ENCODE measurements at places on chromosomes 2 and 18. TPM values are rescaled to one million over a fixed set of nuclear protein-coding genes. Genes with fewer than 3 reads are reported as not detected.

The ALK gene
- 0.42 TPM for total RNA-seq

- H3K4me3 ChIP-seq, result no peak overlapping the region
- no peaks in the 10 kb centered on the region for H3K27me3 ChIP-seq
- no peak overlapping the region for H3K27ac ChIP-seq
- no peak for DNase-seq
- no peaks in the 10 kb centered on the region for H3K4me1 ChIP-seq
These were observed 24.9 kb upstream of the TTR start for GRCh38 chr18:31566576-31567306.

- H3K36me3 ChIP-seq, result no peaks in the 10 kb centered on the region
- DNase-seq, result no peak
- no peaks in the 10 kb centered on the region for H3K4me1 ChIP-seq
- no peak overlapping the region for H3K27ac ChIP-seq
- no peaks in the 10 kb centered on the region for H3K27me3 ChIP-seq
- no peak overlapping the region for H3K4me3 ChIP-seq
These were observed 250.9 kb downstream of the IRS1 start for GRCh38 chr2:226548732-226549131.

- H3K4me1 ChIP-seq, result no peaks in the 10 kb centered on the region
- H3K36me3 ChIP-seq, result no peaks in the 10 kb centered on the region
- DNase-seq, result no peak
- H3K27ac ChIP-seq, result no peak overlapping the region
These were observed 55.9 kb downstream of the NXPH2 start for GRCh38 chr2:138724327-138724726.

- no peak for DNase-seq
- H3K27me3 ChIP-seq, result no peaks in the 10 kb centered on the region
- no peak overlapping the region for H3K27ac ChIP-seq
These were observed 180.3 kb downstream of the VAPA start for GRCh38 chr18:10094154-10094553.

GRCh38 chr18:52499016-52499415 is 159.0 kb downstream of the DCC start:
- no peaks in the 10 kb centered on the region for H3K4me1 ChIP-seq
- no peak overlapping the region for H3K4me3 ChIP-seq
- no peaks in the 10 kb centered on the region for H3K36me3 ChIP-seq
- H3K27me3 ChIP-seq, result no peaks in the 10 kb centered on the region

DNA sequence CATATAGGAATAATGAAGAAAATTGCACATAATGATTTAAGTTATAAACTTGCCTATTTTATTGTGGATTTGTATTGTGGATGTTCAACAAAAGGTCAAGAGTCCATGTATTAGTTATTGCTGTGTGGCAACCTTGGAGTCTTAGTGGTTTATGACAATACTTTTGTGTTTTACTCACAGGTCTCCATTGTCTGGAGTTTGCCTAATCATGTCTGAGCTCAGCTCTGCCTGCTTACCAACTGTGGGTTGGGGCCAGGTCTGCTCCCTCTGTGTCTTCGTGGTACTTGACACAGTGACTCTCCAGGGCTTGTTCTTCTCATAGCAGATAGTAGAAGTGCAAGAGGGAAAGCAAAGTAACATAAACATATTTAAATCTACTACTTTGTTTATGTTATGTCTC is 382.5 kb downstream of the CBLN2 start:
- H3K27me3 ChIP-seq, result no peaks in the 10 kb centered on the region
- no peaks in the 10 kb centered on the region for H3K4me1 ChIP-seq
- no peak for DNase-seq
- H3K27ac ChIP-seq, result no peak overlapping the region
- no peaks in the 10 kb centered on the region for H3K36me3 ChIP-seq

DNA sequence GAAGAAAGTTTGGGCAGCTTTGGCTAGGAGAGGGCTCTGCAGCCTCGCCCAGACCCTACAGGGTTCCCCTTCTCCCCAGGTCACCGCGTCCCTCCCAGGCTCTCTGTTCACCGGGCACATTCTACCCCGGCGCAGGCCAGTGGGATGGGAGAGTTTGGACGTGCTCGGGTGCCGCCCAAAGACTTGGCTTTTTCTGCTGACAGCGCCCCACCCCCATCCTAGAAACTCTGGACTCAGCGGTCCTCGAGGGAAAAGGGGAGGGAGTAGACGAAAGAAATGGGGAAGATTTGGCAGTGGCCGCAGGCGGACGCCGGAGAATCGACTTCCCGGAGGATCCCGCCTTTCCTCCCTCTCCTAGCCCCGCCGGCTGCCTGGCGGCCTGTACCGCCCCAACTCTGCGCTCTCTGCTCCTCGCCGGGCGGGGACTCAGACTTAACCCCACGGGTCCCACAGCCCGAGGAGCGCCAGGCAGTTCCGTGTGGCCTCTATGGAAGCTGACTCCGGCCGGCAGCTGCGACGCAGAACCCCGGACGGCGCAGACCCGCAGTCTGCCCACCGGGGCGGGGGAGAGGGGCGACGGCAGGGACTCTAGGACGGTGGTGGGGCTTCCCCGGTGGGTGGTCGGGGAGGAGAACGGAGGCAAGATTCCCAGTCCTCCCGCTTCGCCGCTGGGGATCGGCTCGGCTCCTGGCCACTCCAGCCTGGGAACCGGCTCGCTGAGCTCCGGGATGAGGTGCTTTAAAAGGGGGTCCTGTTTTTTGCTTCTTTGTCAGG is 863 bp upstream of the SIX2 start:
- peak overlapping the region; percentile 23 for H3K4me3 ChIP-seq
- no peaks in the 10 kb centered on the region for H3K27me3 ChIP-seq
- peak; percentile 35 for DNase-seq
- H3K4me1 ChIP-seq, result peaks cover 12% of the 10 kb centered on the region
- no peaks in the 10 kb centered on the region for H3K36me3 ChIP-seq
- H3K27ac ChIP-seq, result peak overlapping the region; percentile 60

The GPAT2 gene
- 12.4 TPM for total RNA-seq

The CAD gene
- 69.6 TPM for total RNA-seq

- H3K4me1 ChIP-seq, result no peaks in the 10 kb centered on the region
- DNase-seq, result no peak
- no peaks in the 10 kb centered on the region for H3K27me3 ChIP-seq
These were observed 771.6 kb downstream of the DPP10 start for GRCh38 chr2:115214050-115214449.

- H3K27ac ChIP-seq, result no peak overlapping the region
- DNase-seq, result no peak
- no peaks in the 10 kb centered on the region for H3K36me3 ChIP-seq
- no peak overlapping the region for H3K4me3 ChIP-seq
- no peaks in the 10 kb centered on the region for H3K27me3 ChIP-seq
- H3K4me1 ChIP-seq, result no peaks in the 10 kb centered on the region
These were observed 647.7 kb downstream of the BCL11A start for GRCh38 chr2:59905731-59906130.

DNA sequence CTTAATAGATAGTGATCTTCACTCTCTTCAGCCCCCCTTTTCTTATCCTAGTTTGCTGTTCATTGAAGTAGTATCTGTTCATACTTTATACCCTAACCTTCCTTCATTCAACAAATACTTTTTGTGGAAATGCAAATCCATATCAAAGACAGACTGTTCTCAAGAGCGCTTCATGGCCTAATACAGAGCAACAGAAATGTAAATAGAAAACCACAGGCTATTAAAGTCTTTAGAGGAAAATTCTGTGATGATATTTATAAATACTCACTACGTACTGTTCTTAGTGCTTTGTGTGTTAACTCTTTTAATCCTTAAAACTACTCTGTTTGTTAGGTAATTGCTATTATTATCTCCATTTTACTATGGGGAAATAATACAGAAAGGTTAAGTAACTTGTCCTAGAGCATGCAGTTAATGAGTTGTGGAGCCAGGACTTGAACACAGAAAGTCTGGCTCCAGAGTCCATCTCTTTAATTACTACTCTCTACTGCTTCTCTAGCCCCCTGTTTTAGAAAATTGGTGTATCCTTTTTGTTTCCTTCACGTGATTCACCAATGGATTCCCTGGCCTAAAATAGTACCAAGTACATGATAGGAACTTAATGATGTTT is 2.9 kb downstream of the MDH1 start:
- no peaks in the 10 kb centered on the region for H3K36me3 ChIP-seq
- no peak overlapping the region for H3K27ac ChIP-seq
- DNase-seq, result no peak
- H3K4me3 ChIP-seq, result no peak overlapping the region
- no peaks in the 10 kb centered on the region for H3K27me3 ChIP-seq
- H3K4me1 ChIP-seq, result peaks cover 21% of the 10 kb centered on the region

- no peaks in the 10 kb centered on the region for H3K27me3 ChIP-seq
- no peak for DNase-seq
- no peak overlapping the region for H3K27ac ChIP-seq
- H3K36me3 ChIP-seq, result no peaks in the 10 kb centered on the region
- H3K4me1 ChIP-seq, result no peaks in the 10 kb centered on the region
These were observed 107.8 kb downstream of the ZNF521 start for GRCh38 chr18:25244170-25244569.

GRCh38 chr2:47070155-47070919 is 84.8 kb downstream of the STPG4 start:
- peak overlapping the region; percentile 78 for H3K27ac ChIP-seq
- H3K4me1 ChIP-seq, result peaks cover 81% of the 10 kb centered on the region
- no peaks in the 10 kb centered on the region for H3K27me3 ChIP-seq
- no peaks in the 10 kb centered on the region for H3K36me3 ChIP-seq

GRCh38 chr2:219086196-219086595 is 25.5 kb upstream of the IHH start:
- no peaks in the 10 kb centered on the region for H3K36me3 ChIP-seq
- no peaks in the 10 kb centered on the region for H3K4me1 ChIP-seq
- H3K27ac ChIP-seq, result no peak overlapping the region
- DNase-seq, result no peak
- no peaks in the 10 kb centered on the region for H3K27me3 ChIP-seq
- H3K4me3 ChIP-seq, result no peak overlapping the region

- no peaks in the 10 kb centered on the region for H3K36me3 ChIP-seq
- no peak overlapping the region for H3K27ac ChIP-seq
- no peaks in the 10 kb centered on the region for H3K4me1 ChIP-seq
- no peak overlapping the region for H3K4me3 ChIP-seq
These were observed 208.2 kb downstream of the SPP2 start for GRCh38 chr2:234258562-234259141.

The NXPH2 gene
- not detected for total RNA-seq

The TXNDC2 gene
- total RNA-seq, result 0.20 TPM

DNA sequence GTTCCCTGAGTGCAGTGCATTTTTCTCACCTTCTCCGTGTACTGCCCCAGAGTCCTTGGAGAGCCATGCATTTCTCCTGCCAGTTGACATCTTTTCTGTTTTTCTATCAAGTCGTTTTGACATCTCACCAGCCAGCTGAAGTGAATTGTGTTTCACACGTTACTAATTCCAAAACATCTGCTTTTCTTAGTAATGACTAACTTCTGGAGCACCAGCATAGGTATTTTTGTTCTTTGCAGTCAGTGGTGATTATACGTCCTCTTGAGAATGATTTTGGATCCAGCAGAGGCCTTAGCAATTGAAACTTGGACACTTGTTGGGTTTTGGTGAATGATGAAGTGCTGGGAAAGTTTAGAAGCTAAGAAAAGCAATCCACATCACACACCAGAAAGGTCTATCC is 112.5 kb downstream of the PIK3C3 start:
- no peaks in the 10 kb centered on the region for H3K27me3 ChIP-seq
- no peak overlapping the region for H3K4me3 ChIP-seq
- no peak for DNase-seq
- H3K27ac ChIP-seq, result no peak overlapping the region

The STARD6 gene
- total RNA-seq, result not detected

DNA sequence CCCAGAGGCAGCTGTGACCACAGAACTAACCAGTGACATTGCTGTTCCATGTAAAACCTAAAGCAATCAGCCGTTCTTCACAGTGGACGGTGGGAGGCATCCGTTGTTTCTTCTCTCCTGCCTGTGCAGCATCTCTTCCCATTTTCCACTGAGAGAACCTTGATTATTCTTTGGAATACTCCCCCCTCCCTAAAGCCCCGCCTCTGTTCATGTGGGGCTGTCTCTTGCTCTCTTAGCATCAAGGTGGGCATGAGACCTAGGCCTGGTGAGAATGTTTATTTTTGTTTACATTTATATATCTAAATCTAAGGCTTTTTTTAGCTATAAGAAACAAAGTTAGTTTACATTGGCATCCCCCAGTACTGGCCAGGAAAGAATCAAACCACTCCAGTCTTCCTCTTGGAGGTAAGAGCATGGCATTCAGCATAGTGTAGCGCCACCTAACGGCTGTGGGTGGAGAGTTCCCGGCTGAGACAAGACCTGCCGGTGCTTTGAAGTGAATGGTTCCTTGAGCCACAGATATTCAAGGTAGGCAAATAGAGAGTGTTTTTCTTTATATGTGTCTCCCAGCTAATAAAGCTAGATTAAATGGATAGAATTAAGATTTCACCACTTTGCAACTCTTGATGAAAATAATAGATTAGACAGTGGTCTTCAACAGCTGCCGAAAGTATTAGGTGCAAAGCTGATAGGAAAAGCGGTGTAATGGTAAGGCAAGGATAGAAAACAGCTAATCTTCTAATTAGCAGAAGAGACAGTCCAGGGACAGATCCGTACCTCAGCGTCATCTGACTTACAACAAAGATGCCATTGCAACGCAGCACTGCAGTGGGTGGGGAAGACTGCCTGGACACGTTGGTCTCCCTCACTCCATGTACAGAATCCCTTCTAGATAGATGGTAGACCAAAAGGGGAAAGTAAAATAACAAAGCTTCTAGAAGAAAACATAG is 219.6 kb upstream of the RAB12 start:
- H3K36me3 ChIP-seq, result no peaks in the 10 kb centered on the region
- H3K4me3 ChIP-seq, result no peak overlapping the region
- H3K27me3 ChIP-seq, result no peaks in the 10 kb centered on the region
- peak; percentile 72 for DNase-seq
- H3K4me1 ChIP-seq, result no peaks in the 10 kb centered on the region
- no peak overlapping the region for H3K27ac ChIP-seq

The ELOA2 gene
- total RNA-seq, result not detected

- no peaks in the 10 kb centered on the region for H3K4me1 ChIP-seq
- no peaks in the 10 kb centered on the region for H3K36me3 ChIP-seq
- no peak overlapping the region for H3K27ac ChIP-seq
- H3K4me3 ChIP-seq, result no peak overlapping the region
These were observed 17.0 kb upstream of the PTMA start for GRCh38 chr2:231691251-231691772.

- H3K4me1 ChIP-seq, result no peaks in the 10 kb centered on the region
- no peaks in the 10 kb centered on the region for H3K36me3 ChIP-seq
- H3K4me3 ChIP-seq, result no peak overlapping the region
- no peaks in the 10 kb centered on the region for H3K27me3 ChIP-seq
- no peak overlapping the region for H3K27ac ChIP-seq
- no peak for DNase-seq
These were observed 85.2 kb downstream of the HS1BP3 start for GRCh38 chr2:20565623-20566236.
